ENCODE measurements at places on chromosomes 7 and 10.

DNA sequence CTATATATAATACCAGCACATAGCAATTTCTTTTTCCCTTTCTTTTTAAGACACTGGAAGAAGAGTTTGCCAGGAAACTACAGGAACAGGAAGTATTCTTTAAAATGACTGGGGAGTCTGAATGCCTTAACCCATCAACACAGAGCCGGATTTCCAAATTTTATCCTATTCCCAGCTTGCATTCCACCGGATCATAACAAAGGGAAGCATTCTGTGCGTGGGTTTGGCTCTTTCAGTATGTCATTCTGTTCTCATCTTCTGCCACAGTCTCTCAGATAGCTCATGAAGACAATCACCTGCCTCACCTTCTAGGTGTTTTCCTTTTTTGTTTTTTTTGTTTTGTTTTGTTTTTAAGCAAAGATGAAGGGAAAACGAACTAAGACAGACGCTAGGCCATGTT is 58.6 kb downstream of the SLK start:
- DNase-seq: no peak

- no peak for DNase-seq
These were observed 72.6 kb upstream of the NFKB2 start for GRCh38 chr10:102322914-102323313.

GRCh38 chr10:92829042-92829785 is 19.1 kb upstream of the EXOC6 start:
- no peak for DNase-seq

DNA sequence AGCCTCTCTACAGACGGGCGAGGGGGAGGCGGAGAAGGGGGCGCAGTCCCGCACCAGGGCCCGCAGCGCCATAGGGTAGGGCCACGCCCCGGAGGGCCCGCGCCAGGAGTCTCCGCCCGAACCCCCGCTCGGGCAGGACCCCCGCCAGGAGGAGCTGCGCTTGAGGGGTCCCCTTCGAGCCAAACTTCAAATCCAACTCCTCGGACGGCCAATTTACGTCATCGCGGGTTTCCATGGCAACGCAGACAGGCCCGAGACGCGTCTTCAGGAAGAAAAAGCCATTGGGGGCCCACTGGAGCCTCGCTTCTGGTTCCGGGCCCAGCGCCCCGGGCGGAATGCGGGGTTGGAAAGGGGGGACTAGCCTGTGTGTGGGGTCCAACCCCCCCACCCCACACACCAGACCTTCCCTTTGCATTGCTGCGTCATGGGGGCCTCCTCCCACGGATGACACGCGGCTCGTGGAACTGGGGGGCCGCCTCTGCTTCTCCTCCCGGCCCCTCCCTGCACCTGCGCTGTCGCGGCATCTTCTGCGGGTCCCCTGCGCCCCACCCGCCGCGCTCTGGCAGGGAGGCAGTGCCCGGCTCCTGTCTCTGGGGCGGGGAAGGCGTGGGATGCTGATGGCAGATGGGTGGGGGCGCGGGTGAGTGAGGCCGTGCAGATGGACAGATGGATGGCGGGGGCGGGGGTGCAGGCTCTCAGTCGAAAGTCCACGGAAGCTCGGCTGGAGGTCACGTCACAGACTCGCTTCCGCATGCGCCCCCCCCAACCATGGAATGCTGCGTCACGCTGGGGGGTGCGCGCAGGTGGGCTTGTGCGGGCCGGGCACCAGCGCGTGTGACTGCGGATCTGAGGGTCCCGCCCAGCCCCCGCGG is 1.2 kb downstream of the CALY start:
- DNase-seq: peak; percentile 31

- peak; percentile 12 for DNase-seq
These were observed 35.8 kb upstream of the PRKAR1B start for GRCh38 chr7:762885-763284.

GRCh38 chr7:27095050-27095896 is 527 bp downstream of the HOXA1 start:
- DNase-seq: no peak

DNA sequence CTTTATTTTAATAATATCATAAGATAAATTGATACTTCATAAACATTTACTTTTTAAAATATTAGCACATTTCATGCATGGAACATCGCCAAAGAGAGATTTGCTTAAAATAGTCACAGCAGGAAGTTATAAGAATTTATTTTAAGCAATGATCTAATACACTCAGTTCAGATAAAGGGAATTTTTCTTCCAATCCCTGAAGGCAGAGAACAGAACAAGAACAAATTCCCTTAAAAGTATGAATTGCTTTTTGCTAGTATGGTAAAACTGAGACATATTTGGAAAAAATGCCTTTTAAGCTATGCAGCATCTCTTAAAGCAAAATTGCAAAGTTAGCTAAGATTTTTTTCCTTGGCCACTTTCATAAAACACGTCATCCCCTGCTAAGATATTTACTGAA is 91.0 kb downstream of the SEMA3D start:
- DNase-seq: no peak

- DNase-seq: peak; percentile 62
These were observed 982 bp downstream of the SFXN3 start for GRCh38 chr10:101031796-101032636.

GRCh38 chr10:49273082-49273465 is 25.9 kb upstream of the C10orf71 start:
- DNase-seq: no peak

GRCh38 chr7:85070967-85071628 is 115.8 kb downstream of the SEMA3D start:
- DNase-seq: peak; percentile 89
